Esophagus squamous epithelium (tissue), 5 donors: ENCODE measurements at places on chromosomes 3 and 15.

DNA sequence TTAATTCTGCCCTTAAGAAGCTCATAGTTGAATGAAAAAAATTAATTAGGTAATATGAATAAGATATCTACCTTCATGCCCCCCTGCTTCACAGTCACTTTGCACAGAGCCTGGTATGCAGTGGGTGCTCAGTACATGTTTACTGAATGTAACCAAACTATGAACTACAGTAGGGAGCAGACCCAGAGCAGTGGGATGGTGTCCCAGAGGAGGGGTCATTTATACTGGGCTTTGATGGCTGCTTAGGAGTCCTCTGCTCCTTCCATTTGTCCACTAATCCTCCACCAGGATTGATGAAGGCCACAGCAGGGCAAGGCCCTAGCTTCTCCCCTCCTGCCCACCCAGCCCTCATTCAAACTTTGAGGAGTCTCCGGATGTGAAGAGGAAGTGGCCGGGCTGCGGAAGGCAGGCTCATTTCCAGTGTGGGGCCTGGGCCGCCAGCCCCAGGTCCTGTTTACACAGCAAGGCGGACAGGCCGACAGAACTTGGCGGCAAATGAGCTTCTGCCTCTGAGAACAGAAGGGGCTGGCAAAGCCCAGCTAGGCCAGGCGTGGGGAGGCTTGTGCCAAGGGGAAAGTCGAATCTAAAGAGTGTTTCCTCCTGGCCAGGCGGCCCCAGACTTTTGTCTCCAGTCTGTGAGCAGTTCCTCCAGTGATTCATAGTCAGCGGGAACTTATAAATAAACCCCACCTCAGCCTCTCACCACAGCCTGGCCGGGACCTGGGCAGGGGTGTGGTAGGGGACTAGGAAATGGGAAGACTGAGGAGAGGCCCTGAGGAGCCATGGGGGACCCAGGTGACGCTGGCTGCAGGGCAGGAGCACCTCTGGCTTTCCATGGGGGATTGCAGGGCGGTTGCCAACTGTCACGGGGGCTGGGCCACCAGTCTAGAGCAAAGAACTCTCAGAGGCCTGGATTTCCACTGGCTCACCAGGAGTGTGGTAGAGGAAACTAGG is 51.6 kb upstream of the LCTL start:
- H3K36me3 ChIP-seq = no peaks in the 10 kb centered on the region
- DNase-seq = no peak
- peaks cover 39% of the 10 kb centered on the region for H3K4me1 ChIP-seq
- peak overlapping the region; percentile 11 for H3K27ac ChIP-seq
- no peaks in the 10 kb centered on the region for H3K27me3 ChIP-seq
- H3K4me3 ChIP-seq = no peak overlapping the region

DNA sequence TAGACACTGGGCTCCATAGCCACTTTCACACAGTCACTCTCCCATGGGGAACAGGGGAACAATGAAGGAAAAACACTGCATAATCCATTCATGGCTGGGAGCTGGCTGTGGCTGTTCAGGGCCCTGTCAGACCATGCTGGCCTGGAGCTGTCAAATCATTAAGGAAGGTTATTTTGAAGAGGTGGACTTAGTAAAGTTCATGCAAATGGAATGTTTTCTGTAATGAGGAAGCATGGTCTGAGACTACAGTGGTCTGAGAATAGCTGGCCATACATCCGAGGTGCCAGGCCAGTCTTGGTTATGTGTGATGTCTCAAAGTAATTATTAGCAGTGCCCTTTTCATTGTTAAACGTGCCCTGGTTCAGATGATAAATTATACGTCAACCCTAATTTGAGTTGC is 117.1 kb upstream of the MRPS22 start:
- no peak overlapping the region for H3K4me3 ChIP-seq
- H3K27me3 ChIP-seq = no peaks in the 10 kb centered on the region
- H3K36me3 ChIP-seq = no peaks in the 10 kb centered on the region
- no peak for DNase-seq

DNA sequence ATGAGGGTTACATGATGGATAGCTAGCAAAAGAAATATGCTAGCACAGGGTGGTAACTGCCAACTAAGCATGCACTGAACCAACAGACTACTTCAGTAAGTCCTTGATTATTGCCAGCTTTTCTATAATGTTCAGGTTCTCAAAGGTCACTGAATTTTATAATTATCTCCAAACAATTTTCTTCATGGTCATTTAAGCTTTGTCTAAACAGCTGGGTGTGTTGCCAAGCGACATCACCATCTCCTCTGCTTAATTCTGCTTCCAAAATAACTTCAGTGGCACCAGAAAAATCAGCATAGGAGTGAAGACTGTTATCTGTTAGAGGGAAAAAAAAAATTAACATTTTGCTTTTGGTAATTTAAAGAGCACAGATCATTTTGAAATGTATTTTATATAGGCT is 54.6 kb upstream of the TOP2B start:
- no peak overlapping the region for H3K4me3 ChIP-seq
- H3K27me3 ChIP-seq = no peaks in the 10 kb centered on the region
- H3K4me1 ChIP-seq = no peaks in the 10 kb centered on the region
- no peak overlapping the region for H3K27ac ChIP-seq
- DNase-seq = no peak

GRCh38 chr3:190863119-190863465 is 598 bp upstream of the GMNC start:
- H3K27me3 ChIP-seq = peaks cover 22% of the 10 kb centered on the region
- peak overlapping the region; percentile 71 for H3K4me3 ChIP-seq
- no peaks in the 10 kb centered on the region for H3K36me3 ChIP-seq
- H3K27ac ChIP-seq = peak overlapping the region; percentile 80
- no peak for DNase-seq

DNA sequence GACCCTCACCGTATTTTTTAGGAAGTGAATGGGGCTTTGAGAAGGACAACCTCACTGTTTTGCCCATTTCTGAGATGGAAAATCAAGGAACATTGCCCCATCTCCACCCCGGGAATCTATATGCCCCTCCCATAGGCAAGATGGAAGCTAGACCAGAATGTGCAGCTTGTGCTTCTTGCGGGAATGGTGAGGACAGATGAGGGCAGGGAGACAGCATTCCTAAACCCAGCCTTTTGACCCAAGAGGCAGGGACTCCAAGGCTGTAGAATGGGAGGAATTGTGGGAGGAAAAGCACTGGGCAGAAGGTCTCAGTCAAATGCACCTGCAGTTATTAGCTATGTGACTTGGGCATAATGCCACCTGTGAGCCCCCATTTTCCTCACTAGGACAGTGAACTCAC is 66.9 kb downstream of the SMAD3 start:
- no peak overlapping the region for H3K4me3 ChIP-seq
- DNase-seq = no peak
- no peaks in the 10 kb centered on the region for H3K36me3 ChIP-seq
- H3K27me3 ChIP-seq = no peaks in the 10 kb centered on the region
- H3K27ac ChIP-seq = no peak overlapping the region
- H3K4me1 ChIP-seq = peaks cover 71% of the 10 kb centered on the region

DNA sequence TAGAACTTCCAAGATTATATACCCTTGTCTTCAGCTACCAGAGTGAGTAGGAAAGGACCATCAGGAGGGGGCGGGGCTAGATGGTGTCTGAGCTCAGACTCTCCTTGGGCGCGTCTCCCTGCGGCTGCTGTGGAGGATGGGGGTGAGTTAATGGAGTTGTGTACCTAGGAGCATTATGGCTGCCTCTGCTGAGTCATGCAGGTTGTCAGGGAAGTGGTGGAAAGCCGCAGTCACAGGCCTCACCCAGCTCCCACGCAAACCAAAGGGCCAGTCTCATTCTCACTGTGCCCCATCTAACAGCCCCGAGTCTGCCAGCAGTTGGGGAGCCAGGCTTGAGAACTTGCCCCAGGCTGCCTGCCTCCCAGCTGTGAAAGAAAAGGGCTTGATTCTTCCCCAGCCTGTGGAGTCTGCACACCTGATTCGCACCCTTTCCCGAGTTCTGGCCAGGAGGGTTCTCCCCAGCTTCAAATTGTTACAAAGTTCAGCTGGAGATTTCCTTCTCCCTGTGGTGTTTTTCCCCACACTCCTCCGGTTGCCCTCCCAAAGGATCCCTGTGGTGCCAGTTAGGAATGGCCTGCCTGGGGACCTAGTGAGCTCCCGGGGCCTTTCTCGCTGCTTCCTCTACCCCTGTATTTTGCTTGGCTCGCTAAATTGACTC is 143.3 kb downstream of the HCN4 start:
- no peak overlapping the region for H3K4me3 ChIP-seq
- H3K36me3 ChIP-seq = no peaks in the 10 kb centered on the region
- no peaks in the 10 kb centered on the region for H3K4me1 ChIP-seq
- H3K27ac ChIP-seq = no peak overlapping the region

DNA sequence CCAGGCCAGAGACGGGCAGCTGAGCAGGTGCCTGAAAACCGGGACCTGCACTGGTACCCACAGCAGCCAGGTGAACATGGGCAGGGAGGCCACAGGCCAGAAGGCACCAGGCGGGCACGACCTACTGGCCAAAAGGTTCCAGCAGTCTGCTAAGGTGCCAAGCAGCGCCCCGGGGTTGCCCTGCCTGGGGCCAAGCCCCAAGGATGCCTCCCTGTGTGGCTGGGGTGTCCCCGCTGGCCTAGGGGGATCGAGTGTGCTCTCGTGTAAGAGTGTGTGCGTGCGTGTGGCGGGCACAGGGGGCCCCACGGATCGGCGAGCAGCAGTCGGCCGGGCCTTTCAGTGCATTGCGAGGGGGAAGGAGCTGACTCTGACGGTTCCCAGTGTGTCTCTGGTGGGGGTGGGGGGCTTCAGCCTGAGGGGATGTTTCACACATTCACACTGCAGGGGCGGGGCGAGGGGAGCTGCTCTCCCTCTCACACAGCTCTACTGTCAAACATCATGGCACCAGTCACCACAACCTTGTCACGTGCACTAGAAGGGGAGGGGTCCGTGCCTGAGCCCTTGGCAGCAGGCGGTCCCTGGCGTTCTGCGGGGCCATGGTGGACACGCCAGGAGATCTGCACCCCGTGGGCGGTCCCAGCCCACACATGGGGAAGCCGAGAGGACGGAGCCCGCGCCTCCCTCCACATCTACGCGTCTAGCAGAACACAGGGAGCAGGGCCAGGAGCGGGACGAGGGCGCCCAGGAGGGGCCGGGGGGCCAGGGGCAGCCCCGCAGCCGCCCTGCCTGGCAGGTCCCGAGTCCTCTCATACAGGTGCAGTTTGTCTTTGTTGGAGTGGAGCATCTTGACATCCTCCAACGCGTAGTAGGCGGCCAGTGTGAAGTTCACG is 44.5 kb downstream of the RGMA start:
- no peak overlapping the region for H3K4me3 ChIP-seq
- H3K27me3 ChIP-seq = no peaks in the 10 kb centered on the region
- no peak overlapping the region for H3K27ac ChIP-seq

DNA sequence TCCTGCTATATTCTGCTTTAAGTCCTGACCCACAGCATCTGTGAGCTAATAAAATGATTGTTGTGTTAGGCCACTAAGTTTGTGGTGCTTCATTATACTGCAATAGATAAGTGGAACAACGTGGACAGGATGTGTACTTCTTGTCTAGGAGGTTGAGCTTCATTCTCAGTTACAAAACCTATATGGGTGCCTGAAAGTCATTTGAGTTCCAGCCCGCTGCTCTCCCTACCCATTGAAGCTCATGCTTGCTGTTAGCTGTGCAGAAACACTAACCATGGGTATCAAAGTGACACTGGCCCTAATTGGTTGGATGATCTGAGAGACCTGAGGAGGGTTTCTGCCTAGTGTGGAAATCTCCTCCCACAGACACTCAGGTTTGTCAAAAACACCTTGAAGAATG is 357.2 kb downstream of the PDCD6IP start:
- no peak overlapping the region for H3K27ac ChIP-seq
- DNase-seq = no peak
- H3K27me3 ChIP-seq = no peaks in the 10 kb centered on the region
- H3K4me3 ChIP-seq = no peak overlapping the region

DNA sequence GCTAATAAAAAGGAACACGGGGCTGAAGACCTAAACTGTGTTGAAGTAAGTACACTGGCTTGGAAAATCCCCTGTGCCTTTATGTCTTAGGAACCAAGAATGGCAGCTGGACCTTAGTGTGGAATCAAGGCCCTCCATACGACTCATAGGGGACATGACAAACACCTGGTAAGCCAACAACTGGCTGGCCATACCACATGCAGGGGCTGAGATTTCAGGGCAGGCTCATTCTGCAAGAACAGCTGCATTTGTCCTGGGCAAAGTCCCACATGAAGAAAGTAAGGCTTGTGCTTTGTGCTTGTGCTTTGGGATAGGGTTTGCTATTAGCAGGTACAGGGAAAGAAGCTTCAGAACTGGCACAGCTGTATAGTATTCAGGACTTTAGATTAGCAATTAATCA is 18.0 kb downstream of the ETV5 start:
- no peaks in the 10 kb centered on the region for H3K36me3 ChIP-seq
- H3K4me3 ChIP-seq = no peak overlapping the region
- no peaks in the 10 kb centered on the region for H3K4me1 ChIP-seq
- DNase-seq = no peak
- H3K27ac ChIP-seq = no peak overlapping the region
- H3K27me3 ChIP-seq = no peaks in the 10 kb centered on the region

DNA sequence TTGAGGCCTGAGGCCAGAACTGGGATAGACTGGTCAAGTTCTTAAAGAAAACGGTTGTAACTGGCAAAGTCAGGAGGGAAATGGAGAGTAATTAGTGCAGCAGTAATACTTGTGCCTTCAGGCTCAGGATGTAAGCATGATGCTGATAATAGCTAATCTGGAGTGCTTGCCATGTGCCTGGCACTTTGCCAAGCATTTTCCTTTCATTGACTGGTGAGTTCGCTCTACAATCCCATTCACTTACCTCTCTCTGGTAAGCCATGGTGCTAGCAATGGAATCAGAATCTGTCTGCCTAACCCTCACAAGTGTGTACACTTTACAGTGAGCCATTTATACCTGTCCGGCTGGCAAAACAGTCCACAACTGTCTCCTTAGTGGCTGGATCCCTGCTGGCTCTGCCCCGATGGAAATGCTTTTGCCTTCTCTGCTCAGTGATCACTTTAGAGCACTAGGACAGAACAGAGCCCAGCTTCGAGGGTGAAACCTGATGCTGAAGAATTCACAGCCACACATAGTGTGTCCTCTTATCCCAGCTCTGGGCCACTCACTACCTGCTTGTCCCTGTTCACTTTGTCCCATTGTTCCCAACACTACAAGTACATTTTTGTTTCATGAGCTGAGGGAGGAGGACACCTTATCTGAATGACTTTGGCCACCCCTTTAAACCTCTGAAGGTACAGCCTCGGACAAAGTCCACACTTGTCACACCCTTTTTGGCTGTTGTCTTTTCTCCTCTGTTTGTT is 10.3 kb downstream of the CHP1 start:
- no peak overlapping the region for H3K27ac ChIP-seq
- H3K4me1 ChIP-seq = no peaks in the 10 kb centered on the region
- H3K36me3 ChIP-seq = peaks cover 56% of the 10 kb centered on the region
- no peak for DNase-seq
- no peak overlapping the region for H3K4me3 ChIP-seq

GRCh38 chr3:141828890-141829289 is 47.6 kb upstream of the ATP1B3 start:
- H3K36me3 ChIP-seq = no peaks in the 10 kb centered on the region
- H3K27me3 ChIP-seq = no peaks in the 10 kb centered on the region
- DNase-seq = no peak
- H3K27ac ChIP-seq = peak overlapping the region; percentile 73
- H3K4me1 ChIP-seq = peaks cover 7% of the 10 kb centered on the region
- H3K4me3 ChIP-seq = no peak overlapping the region
